ENCODE measurements at places on chromosomes 4 and X. TPM values are rescaled to one million over a fixed set of nuclear protein-coding genes. Genes with fewer than 3 reads are reported as not detected.

ZRSR2 gene
- 1.9 TPM for total RNA-seq

TLR6 gene
- 2.8 TPM for total RNA-seq

PNMA3 gene
- not detected for total RNA-seq

XAGE1A gene
- not detected for total RNA-seq

TMEM255A gene
- total RNA-seq, result 2.6 TPM

WNK3 gene
- 3.6 TPM for total RNA-seq

ZNF674 gene
- 3.4 TPM for total RNA-seq

UCP1 gene
- not detected for total RNA-seq

PAGE1 gene
- 1.1 TPM for total RNA-seq

CYSLTR1 gene
- 2.8 TPM for total RNA-seq

PPP4R3C gene
- 0.20 TPM for total RNA-seq

FNIP2 gene
- 15.2 TPM for total RNA-seq
